ENCODE measurements at places on chromosomes 11 and 22.

GRCh38 chr22:38180841-38181452 lies 683 bp downstream of the PLA2G6 start:
- DNase-seq = no peak

- no peak for DNase-seq
These were observed 31.6 kb downstream of the TBC1D22A start for GRCh38 chr22:46794067-46794466.

DNA sequence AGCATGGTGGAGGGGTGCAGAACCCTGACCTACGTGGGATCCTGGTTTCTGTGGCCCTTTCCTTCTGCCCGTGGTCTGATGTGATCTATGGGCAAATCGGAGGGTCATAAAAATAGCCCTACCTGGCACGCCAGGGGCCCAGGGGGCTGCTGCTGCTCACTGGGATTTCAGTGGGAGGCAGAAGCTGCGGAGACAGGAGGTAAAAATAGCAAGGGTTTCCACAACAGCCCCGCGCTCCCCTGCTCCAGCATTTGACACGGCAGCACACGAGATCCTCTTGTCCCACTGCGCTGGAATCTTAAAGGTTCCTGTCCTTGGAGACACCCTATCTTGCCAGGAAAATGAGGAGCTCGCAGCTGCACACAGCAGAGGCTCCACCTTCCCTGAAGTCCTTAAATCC lies 321.2 kb downstream of the CTTN start:
- no peak for DNase-seq

DNA sequence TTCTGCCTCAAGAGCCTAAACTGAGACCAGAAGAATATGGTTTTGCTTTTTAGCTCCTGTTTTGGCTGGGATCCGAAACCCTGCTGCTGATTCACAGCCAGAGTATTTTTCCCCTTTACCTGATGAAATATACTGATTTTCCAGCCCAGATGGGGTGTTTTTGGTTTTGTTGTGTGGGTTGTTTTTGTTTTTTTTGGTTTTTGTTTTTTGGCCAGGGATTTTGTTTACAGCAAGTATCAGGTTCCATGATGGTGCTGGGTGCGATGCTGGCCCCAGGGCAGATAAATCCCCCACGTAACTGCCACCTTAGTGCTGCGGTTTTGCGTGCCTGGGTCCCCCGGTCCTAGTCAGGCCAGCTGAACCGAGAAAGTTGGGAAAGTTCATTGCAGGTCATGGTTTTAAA lies 103.7 kb downstream of the ZBTB16 start:
- DNase-seq = no peak

DNA sequence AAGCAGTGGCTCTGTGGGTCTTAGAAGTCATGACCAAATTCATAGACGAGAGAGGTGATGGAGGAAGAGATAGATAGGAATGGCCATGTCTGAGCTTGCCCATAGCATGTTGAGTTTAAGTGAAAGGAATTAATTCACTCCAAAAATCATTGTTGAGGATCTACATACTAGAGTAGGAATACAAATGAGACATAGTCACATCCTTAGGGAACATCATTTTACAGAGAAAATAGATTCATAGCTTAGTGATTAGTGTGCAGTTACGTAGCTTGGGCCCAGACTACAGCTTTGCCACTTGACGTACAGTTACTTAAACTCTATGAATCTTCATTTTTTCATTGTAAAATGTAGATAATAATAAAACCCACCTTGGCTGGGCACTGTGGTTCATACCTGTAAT lies 21.4 kb upstream of the BMAL1 start:
- no peak for DNase-seq

DNA sequence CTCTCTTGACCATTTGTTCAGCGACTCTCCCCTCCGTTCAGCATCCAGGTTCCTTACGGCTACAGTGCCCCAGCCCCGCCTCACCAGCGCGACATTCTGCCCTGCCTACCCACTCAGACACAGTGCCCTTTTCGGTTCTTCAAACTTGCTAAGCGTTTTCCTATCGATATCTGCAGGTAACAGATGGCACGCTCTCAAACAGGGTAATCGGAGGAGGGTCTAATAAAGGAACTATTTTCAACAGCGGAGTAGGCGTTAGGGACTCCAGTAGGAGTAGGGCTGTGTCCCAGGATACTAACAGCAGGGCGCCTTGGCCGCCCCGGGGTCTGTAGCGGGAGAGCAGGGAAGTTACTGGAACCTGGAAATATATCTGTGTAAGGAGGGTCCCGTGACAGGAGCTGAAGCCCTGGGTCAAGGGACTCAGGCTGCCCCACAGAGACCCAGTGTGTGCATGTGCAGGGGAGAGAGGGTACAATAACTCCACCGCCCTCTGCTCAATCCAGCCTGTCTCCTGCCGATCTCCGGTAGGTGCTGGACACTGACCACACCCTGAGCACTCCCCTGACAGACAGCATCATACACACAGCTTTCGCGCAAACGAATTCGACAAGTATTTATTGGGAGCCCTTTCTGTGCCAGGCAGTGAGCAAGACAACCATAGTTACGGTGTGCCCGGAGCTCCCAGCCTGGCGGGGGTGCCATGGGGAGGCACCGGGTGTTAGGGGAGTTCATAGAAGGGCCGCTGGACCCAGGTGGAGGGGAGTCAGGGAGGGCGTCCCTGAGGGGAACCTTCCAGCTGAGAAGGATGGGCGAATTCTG lies 2.1 kb downstream of the KLHL35 start:
- DNase-seq = no peak

DNA sequence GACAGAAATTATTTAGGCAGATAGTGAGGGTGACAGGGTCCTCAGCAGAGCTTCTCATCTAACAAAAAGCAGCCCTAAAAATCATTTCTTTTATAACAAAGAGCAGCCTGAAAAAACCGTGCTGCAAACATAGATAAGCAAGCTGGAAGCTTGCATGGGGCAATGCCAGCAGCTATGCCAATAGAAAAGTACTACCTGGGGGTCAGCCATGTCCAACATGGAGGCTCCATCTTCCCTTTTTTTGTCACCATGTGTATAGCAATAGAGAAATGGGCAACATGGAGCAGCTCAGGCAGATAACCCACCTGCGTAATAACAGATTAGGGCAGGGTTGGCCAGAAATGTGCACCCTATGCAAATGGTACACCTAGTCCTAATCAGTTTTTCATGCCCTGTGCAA lies 57.4 kb upstream of the IGLL5 start:
- DNase-seq = no peak

- DNase-seq = no peak
These were observed 17.3 kb upstream of the MMP13 start for GRCh38 chr11:102972853-102973252.

DNA sequence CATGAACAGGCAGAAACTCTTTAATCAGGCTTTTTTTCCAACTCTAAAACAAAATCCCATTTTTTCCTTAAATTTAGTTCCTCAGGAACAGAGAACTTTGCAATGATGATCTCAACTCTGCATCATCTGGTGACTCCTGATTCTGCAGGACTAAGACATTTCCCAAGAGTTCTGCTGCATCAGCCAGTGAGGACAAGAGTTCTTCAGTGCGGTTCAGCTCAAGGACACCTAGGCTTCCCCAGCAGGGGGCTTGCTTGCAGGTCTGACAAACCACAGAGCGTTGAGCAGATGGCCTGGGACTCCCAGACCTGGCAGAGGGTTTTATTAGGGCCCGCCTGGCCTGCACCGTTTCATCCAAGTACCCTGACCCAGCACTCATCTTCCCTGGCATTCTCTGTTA lies 6.4 kb downstream of the CDCA5 start:
- DNase-seq = no peak

DNA sequence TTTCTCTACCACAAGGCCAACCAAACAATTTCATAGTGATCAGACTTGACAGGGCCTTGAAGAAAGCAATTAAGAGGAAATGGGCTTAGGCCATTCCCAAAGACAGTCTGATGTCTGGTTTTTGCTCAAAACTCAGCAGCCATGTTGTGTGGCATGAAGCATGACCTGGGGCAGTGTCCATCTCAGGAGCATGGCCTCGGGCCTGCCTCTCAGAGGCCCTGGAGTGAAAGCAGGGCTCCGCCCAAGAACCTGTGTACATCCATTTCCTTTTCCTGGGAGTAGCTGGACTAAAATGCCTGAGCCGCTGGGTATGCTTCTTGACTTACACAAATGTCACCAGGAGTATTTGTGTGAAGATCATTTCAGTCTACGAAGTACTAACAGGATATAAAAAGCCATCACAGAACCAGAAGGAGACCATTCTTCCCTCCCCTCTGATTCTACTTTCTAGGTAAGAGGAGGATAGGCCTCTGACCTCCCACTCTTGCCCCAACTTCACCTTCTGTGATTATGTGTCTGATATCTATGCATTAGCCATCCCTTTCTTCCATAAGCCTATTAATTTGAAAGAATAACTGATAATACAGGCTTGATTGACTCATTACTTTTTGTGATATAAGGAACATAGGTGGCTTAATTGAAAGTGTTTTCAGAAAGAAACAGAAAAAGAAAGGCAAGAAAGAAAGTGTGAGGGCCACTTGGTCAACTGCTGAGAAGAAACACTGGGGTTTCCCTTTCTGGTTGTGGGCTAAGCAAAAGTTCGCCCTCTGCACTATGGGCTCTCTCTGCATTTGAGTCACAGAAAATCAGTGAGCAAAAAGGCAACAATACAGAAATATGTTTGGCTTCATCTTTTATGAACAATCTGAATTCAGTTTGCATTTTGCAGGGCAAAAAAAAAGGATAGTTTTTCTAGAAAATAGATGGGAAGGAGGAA lies 188.6 kb upstream of the MTMR2 start:
- no peak for DNase-seq

GRCh38 chr11:102079625-102080024 lies 30.6 kb upstream of the YAP1 start:
- no peak for DNase-seq

GRCh38 chr11:1219446-1219833 lies 3.4 kb upstream of the MUC5B start:
- DNase-seq = no peak

GRCh38 chr22:24072361-24072760 lies 61.3 kb downstream of the CABIN1 start:
- no peak for DNase-seq

DNA sequence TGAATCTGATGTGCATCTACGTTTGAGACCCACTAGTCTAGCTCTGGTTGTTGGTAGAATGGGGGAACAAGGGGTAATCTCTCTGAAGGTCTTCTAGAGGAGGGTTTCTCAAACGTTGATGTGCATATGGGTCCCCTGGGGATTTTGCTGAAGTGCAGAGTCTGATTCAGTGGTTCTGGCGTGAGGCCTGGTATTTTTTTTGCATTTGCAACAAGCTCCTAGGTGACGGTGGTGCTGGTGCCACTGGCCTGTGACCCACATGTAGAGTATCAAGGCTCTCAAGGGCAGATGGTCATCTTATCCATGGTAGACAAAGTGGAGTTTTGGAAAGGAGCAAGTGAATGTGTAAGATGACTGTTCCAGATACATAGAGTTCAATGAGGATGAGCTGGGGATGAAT lies 97.1 kb downstream of the CEP164 start:
- no peak for DNase-seq

- DNase-seq = no peak
These were observed 40.2 kb downstream of the TSPAN18 start for GRCh38 chr11:44766972-44767278.

- no peak for DNase-seq
These were observed 208.4 kb downstream of the ARHGAP42 start for GRCh38 chr11:100895449-100895848.

DNA sequence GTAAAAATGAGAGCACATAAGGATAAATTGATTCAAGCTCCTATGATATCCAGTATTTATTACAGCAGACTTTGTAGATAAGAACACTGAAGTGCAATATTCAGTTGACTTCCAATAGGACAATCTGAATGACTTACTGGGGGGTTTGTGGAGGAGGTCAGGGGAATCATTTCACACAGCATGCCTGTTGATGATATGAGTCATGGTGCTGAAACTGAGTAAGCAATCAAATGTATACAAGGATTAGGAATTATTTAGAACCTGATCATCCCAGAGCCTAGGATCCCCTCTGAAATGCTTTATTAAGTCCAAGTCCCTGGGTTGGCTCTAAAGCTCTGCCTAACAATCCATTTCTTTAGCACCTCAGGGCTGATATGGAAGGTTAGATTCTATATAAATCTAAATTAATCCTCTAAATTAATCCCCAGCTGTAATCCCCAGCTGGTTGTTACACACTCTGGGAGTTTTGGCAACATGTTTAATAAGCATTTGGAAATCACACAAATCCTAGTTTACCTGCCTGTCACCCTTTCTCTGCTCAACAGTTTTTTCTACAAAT lies 326.4 kb downstream of the GUCY1A2 start:
- no peak for DNase-seq

DNA sequence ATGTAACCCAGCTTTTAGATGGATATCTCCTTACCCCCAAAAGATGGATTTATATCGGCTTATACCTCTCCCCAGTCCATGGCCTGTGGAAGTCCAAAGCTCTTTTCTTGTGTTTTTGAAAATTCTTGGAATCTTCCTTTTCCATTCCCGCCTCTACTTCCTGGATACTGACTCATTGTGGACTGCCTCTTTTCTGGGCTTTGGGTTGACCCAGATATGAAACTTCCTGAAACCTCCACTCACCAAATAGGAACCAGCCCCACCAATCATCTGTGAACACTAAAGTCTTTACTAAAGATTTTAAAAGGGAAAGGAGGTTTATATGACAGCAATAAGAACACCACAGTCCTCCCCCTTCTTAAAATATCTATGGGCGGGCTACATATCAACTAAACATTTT lies 163.4 kb upstream of the SYN3 start:
- no peak for DNase-seq

GRCh38 chr22:32985899-32986765 lies 72.0 kb downstream of the SYN3 start:
- peak; percentile 2 for DNase-seq

DNA sequence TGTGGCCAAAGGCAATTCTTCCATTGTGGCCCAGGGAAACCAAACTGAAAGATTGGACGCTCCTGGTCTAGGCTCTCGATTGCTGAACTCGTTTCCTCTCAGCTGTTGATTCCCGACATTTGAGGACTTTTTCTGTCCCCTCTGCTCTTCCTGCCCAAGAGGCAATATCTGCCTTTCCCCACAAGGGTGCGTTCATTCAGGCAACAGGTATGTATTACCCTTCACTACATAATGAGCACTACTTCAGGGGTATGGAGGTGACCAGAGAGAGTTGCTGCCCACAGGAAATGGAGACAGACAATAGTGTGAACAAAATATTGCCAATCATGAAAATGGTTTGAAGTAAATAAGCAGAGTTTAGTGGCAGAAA lies 8.2 kb downstream of the PTH start:
- DNase-seq = no peak

DNA sequence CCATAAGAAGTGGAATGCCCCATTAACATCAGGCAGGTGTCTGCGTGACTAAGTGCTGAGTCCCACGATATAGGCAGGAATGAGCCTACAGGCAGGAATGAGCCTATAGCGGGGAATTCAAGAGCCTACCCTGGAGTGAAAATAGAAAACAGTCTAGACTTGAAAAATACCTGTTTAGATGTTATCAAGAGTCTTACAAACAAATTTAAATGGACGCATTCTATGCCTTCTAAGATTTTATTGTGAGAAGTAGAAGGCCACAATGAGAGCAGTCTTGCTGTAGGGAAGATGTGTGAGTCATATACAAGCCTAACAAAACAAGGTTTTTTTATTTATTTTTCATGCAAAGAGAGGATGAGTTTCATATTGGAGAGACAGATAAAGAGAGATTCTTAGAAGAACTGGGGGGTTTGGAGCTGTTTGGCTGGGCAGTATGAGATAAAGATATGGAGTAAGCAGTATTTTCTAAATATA lies 200.8 kb upstream of the ZC3H12C start:
- DNase-seq = no peak

Data from stimulated activated CD8-positive, alpha-beta memory T cell treated with anti-CD3 and anti-CD28 coated beads, Interleukin-4, amount 100 ng/mL, for 1 hour (primary cell).